ENCODE measurements at places on chromosomes 4 and X.

DNA sequence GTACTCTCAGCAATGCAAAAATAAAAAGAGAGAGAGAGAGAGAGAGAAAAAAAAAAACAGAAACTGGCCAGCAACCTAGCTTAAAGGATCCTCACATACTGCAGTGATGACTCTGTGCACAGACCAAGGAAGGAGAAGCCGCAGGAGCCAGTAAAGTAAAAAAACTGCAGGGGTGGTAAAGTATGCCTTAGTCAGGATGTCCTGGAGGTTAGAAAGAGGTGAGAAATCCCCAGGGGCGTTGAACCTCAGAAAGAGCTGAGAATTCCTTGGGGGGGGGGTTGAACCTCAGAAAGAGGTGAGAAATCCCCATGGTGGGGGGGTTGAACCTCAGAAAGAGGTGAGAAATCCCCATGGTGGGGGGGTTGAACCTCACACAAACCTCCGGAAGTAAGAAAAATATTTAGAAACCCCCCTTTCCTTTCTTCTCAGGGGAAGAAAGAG is 48.0 kb downstream of the MAGEA9 start:
- DNase-seq = no peak

- DNase-seq = no peak
Observed at GRCh38 chr4:61877893-61878292, 677.8 kb downstream of the ADGRL3 start.

DNA sequence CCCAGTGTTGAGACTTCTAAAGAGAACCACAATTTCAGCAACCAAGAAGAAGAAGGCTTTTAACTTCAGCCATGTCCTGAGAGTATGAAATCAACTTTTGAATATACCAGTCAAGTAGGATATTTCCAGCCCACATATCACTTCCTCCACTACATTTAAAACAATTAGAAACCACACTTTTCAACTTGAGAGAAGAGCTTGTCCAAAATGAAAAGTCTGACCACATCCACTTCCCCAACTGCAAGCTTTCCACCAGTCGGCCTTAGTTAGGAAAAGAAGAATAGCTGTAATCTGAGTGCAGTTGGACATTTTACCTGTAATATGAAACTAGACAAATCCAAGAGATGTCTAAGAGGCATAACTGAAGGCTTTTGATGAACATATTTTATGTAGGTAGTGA is 101.9 kb upstream of the SLC7A11 start:
- no peak for DNase-seq

GRCh38 chr4:124711471-124712371 is 811 bp downstream of the ANKRD50 start:
- DNase-seq = no peak

GRCh38 chr4:39502019-39502663 is 25.1 kb downstream of the UGDH start:
- DNase-seq = no peak

DNA sequence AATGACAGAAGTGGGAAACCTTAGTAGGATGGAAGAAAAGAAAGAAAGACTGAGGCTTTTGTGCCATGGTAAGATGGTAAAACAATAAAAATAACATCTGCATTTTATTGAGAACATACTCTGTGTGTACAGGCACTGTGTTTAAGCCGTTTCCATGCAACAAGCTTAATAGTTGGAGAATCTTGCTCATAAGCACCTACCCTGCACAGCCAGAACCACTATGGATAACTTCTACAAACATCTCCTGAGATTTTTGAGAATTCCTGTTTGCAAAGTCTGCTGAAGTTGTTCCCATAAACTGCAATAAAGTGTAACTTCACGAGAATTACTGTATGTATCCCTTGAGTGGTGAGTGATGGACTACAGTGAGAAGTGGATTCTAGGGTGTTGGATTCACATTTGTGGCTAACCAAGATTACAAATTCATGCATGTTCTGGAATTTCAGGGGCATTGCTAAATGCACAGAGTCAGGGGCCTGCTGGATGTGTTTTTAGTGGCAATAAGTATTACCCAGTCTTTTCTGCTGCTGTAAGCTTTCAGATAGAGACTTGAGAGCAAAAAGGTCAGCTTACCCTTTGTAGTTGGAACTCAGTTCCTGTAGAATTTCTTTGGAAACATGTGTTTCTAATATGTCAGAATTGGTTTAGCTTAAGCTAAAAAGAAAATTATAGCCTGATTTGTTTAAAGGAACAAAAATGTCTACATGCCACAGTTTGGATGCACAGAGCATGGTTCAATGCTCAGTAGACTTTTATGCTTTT is 132.5 kb downstream of the AFF1 start:
- DNase-seq = no peak
